Common myeloid progenitor, CD34-positive (primary cell): ENCODE measurements at places on chromosomes 6 and 20.

DNA sequence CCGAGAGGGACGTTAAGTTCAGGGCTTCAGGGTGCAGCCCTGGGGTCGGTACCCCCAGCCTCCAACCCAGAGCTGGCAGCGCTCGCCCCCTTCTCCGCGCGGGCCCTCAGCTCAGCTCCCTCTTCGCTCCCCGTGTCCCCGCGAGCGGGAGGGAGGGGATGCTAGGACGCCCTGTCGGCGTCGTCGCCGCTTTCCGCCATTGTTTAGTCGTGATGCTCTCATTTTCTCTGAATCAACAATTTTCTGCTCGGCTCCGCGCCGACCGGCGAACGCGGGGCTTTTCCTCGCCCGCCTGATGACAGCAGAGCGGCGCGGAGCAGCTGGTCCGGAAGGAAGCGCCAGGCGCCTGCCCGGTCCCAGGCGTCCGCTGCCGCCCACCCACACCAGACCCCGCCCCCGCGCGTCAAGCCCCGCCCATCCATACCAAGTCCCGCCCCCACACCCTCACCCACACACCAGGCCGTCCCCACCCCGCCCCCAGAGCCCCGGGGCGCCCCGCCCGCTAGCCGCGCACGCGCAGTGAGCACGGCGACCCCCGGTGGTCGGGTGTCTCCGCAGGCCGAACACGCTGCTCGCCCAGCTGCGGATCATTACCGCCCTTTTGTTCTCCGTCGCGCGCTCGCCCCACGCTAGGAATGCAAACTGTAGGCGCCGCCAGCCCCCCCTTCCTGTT is 50.1 kb upstream of the SLC32A1 start:
- peak; percentile 58 for DNase-seq

GRCh38 chr6:53517021-53517420 is 27.9 kb downstream of the GCLC start:
- no peak for DNase-seq

- no peak for DNase-seq
Observed at GRCh38 chr6:36126121-36126520, 4.2 kb upstream of the MAPK13 start.

DNA sequence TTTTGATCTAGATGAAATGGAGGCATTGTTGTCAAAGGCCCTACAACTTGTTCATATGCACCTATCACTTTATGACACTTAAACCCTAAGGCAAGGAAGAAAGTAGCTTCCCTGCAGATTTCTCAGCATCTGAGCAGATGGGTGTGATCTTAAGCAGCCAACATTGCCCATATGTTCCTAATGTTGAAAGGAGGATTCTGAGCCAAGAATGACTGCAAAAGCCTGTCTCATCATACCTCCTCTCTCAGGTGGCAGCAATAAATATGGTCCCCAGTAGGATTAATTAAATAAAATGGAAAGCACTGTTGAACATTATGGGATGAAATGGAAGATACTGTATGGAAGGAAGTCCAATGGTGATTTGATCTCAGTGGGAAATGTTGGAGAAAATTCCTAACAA is 538.1 kb upstream of the MAN1A1 start:
- DNase-seq: no peak

GRCh38 chr6:28258877-28259777 is at the start of gene NKAPL:
Gene NKAPL (plus strand): TSS chr6:28259297. CDS start chr6:28259372, 75 bp downstream.
- DNase-seq: peak; percentile 86

DNA sequence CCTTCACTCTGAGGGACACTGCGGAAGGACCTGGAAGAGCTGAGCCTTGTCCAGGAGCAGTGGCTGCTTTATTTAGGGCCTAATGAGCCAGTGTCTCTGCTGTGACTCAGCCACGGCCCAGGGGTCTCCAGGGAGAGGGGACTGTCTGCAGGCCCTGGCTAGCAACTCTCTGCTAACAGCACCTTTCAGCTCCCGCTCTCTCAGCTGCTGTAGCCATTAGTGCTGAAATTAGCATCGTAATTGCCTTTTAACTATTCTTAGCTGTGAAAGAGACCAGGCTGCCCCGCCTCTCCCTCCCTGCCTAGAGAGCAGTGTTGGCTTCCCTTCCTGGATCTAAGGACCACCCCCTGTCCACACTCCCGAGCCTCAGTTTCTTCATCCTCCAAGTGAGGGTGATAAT is 53.1 kb upstream of the SLC32A1 start:
- no peak for DNase-seq

DNA sequence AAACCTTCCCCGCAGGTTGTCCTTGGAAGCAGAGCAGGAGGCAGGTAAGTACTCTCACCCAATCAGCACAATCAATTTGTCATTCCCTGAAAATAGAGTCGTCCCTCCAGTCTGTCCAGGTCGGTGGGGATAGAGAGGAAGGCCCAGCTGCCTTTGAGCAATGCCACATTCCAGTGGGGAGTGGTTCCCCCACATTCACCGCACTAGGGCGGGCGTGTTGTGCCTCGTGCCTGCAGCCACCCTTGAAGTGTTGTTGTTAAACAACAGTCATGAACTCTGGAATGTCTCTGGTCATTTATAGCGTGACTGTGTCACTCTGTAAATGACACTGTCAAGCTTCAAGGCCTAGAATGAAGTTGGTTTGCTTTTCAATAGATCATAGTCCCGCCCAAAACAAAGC is 33.4 kb downstream of the PRDM1 start:
- DNase-seq: no peak

- DNase-seq: no peak
Observed at GRCh38 chr6:127053032-127053874, 65.2 kb upstream of the RSPO3 start.

DNA sequence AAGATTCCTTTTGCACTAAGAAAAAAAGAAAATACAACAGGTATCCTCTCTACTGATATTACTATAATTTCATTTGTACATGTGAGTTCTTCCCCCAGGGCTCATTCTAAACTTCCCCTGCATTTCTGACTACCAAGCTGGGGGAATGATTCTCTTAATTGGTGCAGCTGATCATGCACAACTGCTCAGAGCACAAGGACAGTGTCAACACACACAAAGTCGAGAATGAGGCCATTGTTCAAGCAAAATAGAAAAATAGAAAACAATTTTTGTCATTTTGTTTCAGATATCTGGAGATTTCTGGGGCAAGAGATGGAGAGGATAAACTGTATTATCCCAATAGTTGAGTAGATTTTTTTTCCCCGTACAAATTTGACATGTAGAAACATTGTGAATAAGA is 236.3 kb downstream of the HAO1 start:
- DNase-seq: no peak

- no peak for DNase-seq
Observed at GRCh38 chr6:12935637-12936036, 219.1 kb downstream of the PHACTR1 start.

- no peak for DNase-seq
Observed at GRCh38 chr20:57570920-57571319, 10.0 kb downstream of the PCK1 start.

DNA sequence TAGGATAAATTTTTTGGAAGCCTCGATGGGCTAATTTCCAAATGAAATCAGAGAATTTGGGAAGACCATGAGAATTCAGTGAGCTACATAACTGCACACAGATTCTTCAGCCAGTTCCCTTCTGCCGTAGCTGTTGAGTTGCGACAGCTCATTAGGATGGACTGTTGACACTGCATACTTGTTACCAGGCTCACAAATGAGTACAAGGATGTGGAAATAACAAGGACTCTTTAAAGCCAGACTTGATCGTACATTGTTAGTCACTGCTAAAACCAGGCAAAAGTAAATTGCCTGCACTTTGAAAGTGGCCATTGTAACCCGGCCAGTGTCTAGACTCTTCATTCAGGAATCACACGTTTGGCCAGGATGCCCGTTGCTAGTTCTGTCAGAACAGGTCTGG is 37.0 kb downstream of the NDUFAF5 start:
- DNase-seq: no peak

DNA sequence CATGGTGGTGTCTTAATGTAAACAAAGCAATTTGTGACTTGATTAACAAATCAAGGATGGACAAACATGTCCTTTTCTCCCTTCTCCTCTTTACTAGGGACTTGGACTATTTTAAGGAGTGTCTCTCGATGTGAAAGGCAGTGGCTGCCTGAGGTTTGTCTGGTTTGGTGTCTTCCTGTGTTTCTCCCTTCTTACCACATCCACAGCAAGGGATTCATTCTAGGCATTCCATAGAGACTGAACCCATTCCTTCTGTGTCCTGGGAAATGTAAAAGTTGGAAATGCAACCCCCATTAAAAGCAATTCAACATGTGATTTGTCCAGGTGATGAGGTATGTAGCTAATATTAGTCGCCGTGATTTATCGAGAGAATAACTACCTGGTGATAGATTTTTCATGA is 15.9 kb downstream of the NRN1 start:
- DNase-seq: no peak

GRCh38 chr20:44425923-44426322 is 49.8 kb upstream of the TTPAL start:
- no peak for DNase-seq

- no peak for DNase-seq
Observed at GRCh38 chr20:48525400-48525799, 302.4 kb downstream of the PREX1 start.

DNA sequence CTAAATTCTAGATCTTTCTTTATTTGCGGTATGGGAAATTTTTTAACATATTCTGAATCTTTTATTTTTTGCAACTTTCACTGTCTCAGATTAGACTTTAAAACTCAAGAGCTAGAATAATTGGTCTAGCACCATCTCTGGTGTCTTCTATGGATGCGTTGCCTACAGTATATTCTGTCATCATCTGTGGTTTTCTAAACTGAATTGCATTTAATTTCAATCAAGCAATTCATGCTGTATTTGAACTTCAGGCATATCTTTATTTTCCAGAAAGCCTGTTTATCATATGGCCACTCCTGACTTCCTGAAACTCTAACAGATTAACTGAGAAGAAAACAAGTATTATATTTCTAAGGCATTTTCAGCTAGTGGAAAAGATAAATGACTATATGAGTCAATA is 281.6 kb downstream of the PLCB1 start:
- DNase-seq: no peak

DNA sequence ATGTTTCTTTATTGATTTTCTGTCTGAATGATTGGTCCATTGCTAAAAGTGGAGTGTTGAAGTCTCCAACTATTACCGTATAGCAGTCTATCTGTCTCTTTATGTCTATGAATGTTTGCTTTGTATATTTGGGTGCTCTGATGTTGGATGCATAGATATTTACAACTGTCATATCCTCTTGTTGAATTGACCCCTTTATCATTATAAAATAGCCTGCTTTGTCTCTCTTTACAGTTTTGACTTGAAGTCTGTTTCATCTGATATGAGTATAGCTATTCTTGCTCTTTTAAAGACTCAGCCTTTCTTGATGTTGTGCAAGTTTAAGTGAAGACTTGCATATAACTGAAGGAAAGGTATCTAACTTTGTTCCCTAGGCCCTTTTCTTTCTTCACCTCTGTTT is 173.8 kb upstream of the RAB32 start:
- DNase-seq: no peak

DNA sequence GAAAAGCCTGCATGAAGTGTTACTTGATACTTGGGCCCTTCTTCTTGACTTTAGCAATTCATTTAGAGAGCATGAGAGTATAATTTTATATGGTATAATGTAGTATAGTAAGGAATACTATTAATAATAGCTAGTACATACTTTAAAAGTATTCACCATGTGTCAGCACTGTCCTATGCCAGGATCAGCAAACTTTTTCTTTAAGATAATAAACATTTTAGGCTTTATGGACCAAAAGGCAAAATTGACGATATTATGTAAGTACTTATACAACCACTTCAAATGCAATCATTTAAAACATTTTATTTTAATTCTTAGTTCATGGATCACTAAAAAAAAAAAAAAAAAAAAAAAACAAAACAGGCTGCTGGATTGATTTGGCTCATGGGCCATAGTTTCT is 163.9 kb downstream of the IBTK start:
- no peak for DNase-seq

- DNase-seq: peak; percentile 43
Observed at GRCh38 chr6:111872401-111873177, 663 bp downstream of the FYN start.

DNA sequence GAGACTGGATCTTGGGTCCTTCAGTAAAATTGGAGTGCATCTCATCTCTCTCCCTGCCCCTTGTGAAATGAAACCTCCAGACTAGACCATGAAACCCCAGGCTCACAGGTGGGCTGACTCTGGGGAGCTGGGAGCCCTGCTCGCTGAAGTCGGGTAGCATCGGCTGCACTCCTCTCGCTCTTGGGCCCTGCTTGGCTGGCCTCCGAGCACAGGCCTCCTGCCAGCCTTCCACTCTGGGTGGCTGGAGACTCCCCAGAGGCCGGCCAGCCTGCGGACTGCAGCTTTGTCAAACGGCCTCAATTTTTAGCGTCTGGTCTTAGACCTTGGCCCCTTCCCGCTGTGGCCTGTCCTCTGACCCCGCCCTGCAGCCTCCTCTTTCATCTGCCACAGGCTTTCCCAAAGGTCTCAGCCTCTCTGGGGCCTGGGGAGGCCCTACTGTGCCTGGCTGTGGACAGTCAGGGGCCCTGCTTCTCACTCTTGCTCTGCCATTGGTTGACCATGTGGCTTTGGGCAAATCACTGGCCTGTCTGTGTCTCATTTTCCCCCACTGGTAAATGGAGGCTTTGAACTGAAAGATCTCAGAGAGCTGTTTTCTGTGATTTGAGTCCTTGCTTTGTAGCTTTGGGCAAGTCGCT is 45.1 kb downstream of the SRC start:
- no peak for DNase-seq

- DNase-seq: no peak
Observed at GRCh38 chr20:40322941-40323340, 366.1 kb downstream of the MAFB start.

- DNase-seq: no peak
Observed at GRCh38 chr6:137864812-137865508, 2.1 kb upstream of the TNFAIP3 start.

DNA sequence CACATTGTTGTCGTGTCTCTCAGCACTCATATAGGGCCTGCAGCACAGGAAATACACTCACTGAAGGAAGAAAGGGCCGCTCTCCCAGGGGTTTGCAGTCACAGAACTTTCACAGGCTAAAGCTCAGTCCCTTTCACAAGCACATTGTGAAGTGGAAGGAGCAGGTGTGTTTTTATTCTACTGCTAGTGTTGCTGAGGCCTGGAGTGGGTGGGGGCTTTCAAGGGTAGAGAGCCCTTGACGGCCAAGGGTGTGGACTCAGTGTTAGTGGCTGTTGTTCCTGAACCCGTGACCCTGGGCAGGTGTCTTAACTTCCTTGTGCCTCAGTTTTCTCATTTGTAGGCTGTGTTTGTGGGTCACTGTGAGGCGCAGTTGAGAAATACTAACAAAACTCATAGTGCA is 66.2 kb upstream of the SLC22A1 start:
- no peak for DNase-seq

- no peak for DNase-seq
Observed at GRCh38 chr20:4633379-4633778, 88.3 kb upstream of the PRND start.
